ENCODE measurements at places on chromosomes 7 and 10.

GRCh38 chr7:35405461-35405860, 151.6 kb upstream of the TBX20 start:
- H3K36me3 ChIP-seq = no peaks in the 10 kb centered on the region
- no peak for DNase-seq
- no peaks in the 10 kb centered on the region for H3K4me1 ChIP-seq
- no peak overlapping the region for H3K27ac ChIP-seq

DNA sequence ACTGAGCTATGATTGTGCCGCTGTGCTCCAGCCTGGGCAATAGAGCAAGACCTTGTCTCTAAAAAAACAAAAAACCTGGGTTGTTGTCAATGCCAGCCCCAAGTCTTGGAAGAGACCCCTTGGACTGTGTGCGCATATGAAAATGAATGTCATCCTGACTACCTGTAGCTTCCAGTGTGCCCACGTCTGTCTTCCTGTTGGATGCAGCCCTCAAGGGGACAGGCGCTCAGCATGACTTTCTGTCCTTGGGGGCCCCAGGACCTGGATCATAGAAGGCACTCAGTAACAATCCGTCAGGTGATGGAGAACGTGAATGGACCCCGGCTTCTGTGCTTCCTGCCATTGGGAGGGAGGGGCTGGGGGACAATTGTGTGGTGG, 9.0 kb downstream of the PRF1 start:
- no peaks in the 10 kb centered on the region for H3K27me3 ChIP-seq
- no peak for DNase-seq
- H3K4me3 ChIP-seq = no peak overlapping the region

GRCh38 chr10:11049806-11050205, 32.1 kb downstream of the CELF2 start:
- H3K4me3 ChIP-seq = no peak overlapping the region
- H3K27ac ChIP-seq = no peak overlapping the region
- H3K27me3 ChIP-seq = peaks cover 32% of the 10 kb centered on the region
- H3K4me1 ChIP-seq = no peaks in the 10 kb centered on the region

GRCh38 chr10:126090911-126091728, 194.8 kb downstream of the FANK1 start:
- H3K4me3 ChIP-seq = no peak overlapping the region
- H3K36me3 ChIP-seq = no peaks in the 10 kb centered on the region
- no peak for DNase-seq
- peaks cover 2% of the 10 kb centered on the region for H3K27me3 ChIP-seq
- no peaks in the 10 kb centered on the region for H3K4me1 ChIP-seq

DNA sequence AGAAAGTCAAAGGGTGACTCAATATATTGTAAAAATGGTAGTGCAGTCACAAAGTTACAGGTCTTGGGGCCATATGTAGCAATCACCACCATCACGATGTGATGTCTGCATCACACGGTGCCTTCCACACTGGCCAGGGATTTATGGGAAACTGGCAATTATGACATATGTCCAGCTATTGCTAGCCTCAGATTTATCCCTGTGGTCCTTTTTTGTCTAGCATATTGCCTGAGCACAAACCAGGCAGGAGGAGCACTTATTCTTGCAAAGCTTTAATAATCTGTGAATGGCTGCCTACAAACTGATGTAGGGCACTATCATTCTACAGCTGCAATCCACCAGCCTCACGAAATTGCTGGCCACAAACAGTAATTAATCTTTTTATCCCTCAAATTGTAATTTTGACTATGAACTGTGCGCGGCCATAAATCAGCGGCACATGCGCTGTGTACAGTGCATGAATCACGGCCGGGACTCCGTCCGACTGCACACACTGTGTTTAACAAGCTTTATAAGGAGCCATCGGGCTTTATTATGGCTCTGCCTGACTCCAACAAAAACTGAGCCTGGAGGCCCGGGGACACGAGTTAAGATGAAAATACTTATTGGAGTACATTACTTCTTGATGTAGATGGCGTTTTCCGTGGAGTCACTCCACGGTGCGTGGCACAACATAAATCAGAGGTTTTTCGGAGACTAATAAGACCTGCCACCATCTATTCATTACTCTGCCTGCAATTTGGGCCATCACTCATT, 115.2 kb downstream of the EBF3 start:
- no peak overlapping the region for H3K4me3 ChIP-seq
- H3K36me3 ChIP-seq = no peaks in the 10 kb centered on the region
- H3K27ac ChIP-seq = no peak overlapping the region
- H3K27me3 ChIP-seq = no peaks in the 10 kb centered on the region
- no peak for DNase-seq

- peak overlapping the region; percentile 84 for H3K27ac ChIP-seq
- peak overlapping the region; percentile 96 for H3K4me3 ChIP-seq
- H3K4me1 ChIP-seq = peaks cover 61% of the 10 kb centered on the region
- no peaks in the 10 kb centered on the region for H3K27me3 ChIP-seq
These were observed 760 bp downstream of the CBX3 start for GRCh38 chr7:26202019-26202990.

GRCh38 chr10:84176351-84176750, 2.8 kb downstream of the GPR15LG start:
- peak overlapping the region; percentile 60 for H3K4me3 ChIP-seq
- no peak overlapping the region for H3K27ac ChIP-seq
- no peaks in the 10 kb centered on the region for H3K27me3 ChIP-seq
- H3K4me1 ChIP-seq = peaks cover 6% of the 10 kb centered on the region

GRCh38 chr7:93920496-93921182, 896 bp upstream of the GNG11 start:
- DNase-seq = no peak
- no peak overlapping the region for H3K27ac ChIP-seq
- H3K4me3 ChIP-seq = no peak overlapping the region
- peaks cover 36% of the 10 kb centered on the region for H3K27me3 ChIP-seq
- H3K36me3 ChIP-seq = no peaks in the 10 kb centered on the region

DNA sequence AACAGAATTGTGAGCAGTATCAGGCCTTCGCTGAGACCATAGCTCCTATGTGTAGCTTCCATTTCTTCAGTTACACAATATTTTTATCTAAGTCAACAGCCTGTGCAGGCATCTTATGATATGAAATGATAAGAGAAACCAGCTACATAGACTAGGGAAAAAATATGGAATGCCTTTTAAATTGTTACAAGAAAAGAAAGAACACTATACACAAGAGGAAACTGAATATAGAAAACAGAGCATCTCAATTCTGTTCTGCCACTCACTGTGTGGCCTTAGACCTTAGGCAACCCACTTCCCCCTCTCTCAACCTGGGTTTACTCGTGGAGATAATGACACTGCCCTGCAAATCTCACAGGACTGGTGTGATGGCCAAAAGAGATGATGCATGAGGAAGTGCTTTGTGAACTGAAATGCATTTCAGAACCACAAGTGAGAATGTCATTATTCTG, 132.9 kb downstream of the LRRN3 start:
- no peak for DNase-seq
- H3K36me3 ChIP-seq = no peaks in the 10 kb centered on the region
- H3K27ac ChIP-seq = no peak overlapping the region
- no peaks in the 10 kb centered on the region for H3K27me3 ChIP-seq
- H3K4me1 ChIP-seq = no peaks in the 10 kb centered on the region

GRCh38 chr7:111992601-111993000, 213.6 kb downstream of the DOCK4 start:
- H3K36me3 ChIP-seq = no peaks in the 10 kb centered on the region
- no peaks in the 10 kb centered on the region for H3K27me3 ChIP-seq
- no peak overlapping the region for H3K4me3 ChIP-seq
- no peaks in the 10 kb centered on the region for H3K4me1 ChIP-seq
- H3K27ac ChIP-seq = no peak overlapping the region

DNA sequence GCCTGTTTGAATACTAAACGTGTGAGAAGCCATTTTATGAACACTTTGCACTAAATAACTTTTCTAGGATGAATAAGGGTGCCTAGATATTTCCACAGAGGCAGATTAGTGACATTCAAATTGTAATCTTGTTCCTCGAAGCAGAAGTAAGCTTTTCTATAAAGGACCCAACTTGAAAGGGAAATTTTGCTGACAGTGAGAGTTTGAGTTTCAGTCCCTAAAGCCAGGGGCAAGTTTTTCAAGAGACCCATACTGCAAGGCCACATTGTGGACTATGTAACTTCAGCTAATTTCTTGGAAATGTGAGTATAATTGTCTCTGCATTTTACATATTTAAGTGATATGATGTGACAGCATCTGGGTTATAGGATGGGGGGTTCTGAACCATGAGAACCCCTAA, 387.2 kb upstream of the ETV1 start:
- no peaks in the 10 kb centered on the region for H3K36me3 ChIP-seq
- no peaks in the 10 kb centered on the region for H3K4me1 ChIP-seq

DNA sequence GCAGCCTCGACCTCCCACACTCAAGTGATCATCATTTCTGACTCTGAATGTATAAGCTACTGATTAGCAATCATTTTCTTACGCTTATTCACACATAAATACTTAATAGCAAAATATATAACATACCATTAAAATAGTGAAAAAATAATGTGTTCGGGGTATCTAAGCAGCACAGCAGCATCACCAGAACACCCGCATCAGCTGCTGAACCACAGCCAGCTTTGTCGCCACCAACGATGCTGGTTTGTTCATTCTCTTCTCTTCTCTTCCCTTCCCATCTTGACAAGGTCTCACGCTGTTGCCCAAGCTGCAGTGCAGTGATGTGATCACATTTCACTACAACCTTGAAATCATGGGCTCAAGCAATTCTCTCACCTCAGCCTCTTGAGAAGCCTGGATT, 425.1 kb upstream of the LRGUK start:
- H3K27me3 ChIP-seq = no peaks in the 10 kb centered on the region
- no peaks in the 10 kb centered on the region for H3K36me3 ChIP-seq
- DNase-seq = no peak
- H3K4me1 ChIP-seq = peaks cover 6% of the 10 kb centered on the region
- H3K27ac ChIP-seq = no peak overlapping the region
- H3K4me3 ChIP-seq = no peak overlapping the region

GRCh38 chr10:14904316-14904732, 25.7 kb downstream of the SUV39H2 start:
- no peak overlapping the region for H3K27ac ChIP-seq
- H3K27me3 ChIP-seq = no peaks in the 10 kb centered on the region
- H3K4me1 ChIP-seq = no peaks in the 10 kb centered on the region
- DNase-seq = no peak

DNA sequence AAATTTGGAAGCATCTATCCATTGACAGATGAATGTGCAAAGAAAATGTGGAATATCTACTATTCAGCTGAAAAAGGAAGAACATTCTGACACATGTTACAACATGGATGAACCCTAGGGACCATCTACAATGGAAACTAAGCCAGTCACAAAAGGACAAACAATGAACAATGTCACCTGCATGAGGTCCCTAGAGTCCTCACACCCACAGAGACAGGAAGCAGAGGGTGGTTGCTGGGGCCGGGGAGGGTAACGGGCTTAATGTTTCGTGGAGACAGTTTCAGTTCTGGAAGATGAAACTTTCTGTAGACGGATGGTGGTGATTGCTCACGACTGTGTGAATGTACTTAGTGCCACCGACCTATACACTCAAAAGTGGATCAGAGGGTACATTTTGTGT, 282.9 kb downstream of the ADARB2 start:
- H3K4me1 ChIP-seq = peaks cover 7% of the 10 kb centered on the region
- peaks cover 5% of the 10 kb centered on the region for H3K36me3 ChIP-seq
- peaks cover 15% of the 10 kb centered on the region for H3K27me3 ChIP-seq
- no peak for DNase-seq
- no peak overlapping the region for H3K27ac ChIP-seq
- H3K4me3 ChIP-seq = no peak overlapping the region

- H3K27me3 ChIP-seq = no peaks in the 10 kb centered on the region
- no peak overlapping the region for H3K27ac ChIP-seq
- no peak overlapping the region for H3K4me3 ChIP-seq
- no peak for DNase-seq
These were observed 73.9 kb upstream of the NMT2 start for GRCh38 chr10:15242261-15242840.

DNA sequence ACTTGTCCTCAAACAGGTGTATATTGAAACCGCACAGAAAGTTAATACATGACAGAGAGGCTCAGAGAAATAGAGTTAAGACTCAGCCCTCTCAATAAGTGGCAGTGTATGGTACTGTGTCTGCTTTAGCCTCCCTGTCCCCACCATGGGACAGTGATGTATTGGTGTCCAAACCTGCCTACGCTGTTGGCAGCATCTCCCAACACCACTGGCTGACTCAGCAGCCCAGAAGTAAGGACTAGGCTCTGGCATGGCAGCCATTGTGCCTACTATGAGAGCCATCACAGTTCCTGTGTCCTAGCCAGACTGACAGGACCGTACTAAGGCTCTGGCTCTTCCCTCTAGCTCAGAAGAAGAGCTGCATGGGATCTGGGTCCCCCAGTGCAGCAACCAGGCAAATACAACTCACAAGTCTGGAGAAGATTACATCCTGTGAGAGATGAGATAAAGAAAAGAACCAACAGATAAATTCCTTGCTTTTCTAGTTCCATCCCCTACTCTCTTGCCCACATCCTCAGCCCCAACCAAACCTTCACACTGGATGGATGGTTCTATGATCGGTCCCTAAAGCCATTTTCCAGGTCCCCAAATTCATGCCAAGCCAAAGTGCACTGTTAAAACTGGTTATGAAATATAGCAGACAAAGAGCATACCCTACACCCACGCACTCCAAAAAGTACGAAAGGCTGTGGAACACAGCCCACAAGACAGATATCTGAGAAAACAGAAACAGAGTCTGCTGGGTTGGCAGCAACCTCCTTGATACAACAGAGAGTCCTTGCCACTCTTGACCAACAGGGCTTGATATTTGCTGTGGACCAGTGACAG, 44.1 kb upstream of the DMTF1 start:
- H3K27me3 ChIP-seq = peaks cover 26% of the 10 kb centered on the region
- DNase-seq = no peak
- H3K36me3 ChIP-seq = no peaks in the 10 kb centered on the region
- H3K4me3 ChIP-seq = no peak overlapping the region

Data from natural killer cell treated with Interleukin-12 subunit alpha and Interleukin-12 subunit beta and Interleukin-15 and Interleukin-18, amount 100 ng/mL, for 72 hours (primary cell).